ENCODE measurements at places on chromosomes 13 and 19. TPM values are rescaled to one million over a fixed set of nuclear protein-coding genes. Genes with fewer than 3 reads are reported as not detected.
A peak's percentile ranks its signal among the peaks of the same experiment; 100 is the strongest.

GRCh38 chr19:43595605-43595998 lies 332 bp downstream of the IRGQ start:
- peak overlapping the region; percentile 96 for H3K27ac ChIP-seq
- peak; percentile 22 for DNase-seq
- H3K4me1 ChIP-seq: peaks cover 29% of the 10 kb centered on the region
- H3K36me3 ChIP-seq: peaks cover 21% of the 10 kb centered on the region
- peaks cover 15% of the 10 kb centered on the region for H3K27me3 ChIP-seq

DNA sequence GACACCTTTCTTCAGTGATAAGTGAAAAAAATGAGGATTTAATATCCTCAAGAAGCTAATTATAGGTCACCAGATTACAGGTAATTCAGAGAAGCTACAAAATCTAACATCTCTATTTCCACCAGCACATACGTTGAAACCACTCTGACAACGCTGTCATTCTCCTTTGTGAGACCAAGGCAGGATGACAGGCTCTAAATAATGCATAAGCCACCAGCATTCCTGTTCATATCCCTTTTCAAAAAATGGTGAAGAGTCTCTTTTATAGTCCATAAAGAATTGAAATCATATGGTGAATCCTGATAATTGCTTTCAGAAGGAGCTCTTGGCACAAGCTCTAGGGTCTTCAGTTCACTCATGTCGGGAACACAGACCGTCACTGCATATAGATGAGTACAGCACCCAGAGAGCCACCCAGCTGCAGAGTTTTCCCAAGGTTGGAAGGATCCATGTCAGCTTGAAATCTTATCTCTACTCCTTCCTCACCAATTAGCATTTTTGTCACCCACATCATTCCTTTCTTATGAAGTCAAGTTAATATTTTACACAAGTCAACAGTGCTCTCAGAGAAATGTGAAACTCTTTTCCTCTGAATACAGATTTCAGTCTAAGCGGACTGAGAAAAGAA lies 431.4 kb downstream of the TBC1D4 start:
- DNase-seq: no peak
- H3K27ac ChIP-seq: no peak overlapping the region
- H3K4me3 ChIP-seq: no peak overlapping the region
- H3K27me3 ChIP-seq: peaks cover 2% of the 10 kb centered on the region

- H3K4me3 ChIP-seq: no peak overlapping the region
- no peak overlapping the region for H3K27ac ChIP-seq
- peaks cover 7% of the 10 kb centered on the region for H3K4me1 ChIP-seq
- H3K36me3 ChIP-seq: no peaks in the 10 kb centered on the region
These were observed 271.4 kb downstream of the NALCN start for GRCh38 chr13:101144808-101145419.

DNA sequence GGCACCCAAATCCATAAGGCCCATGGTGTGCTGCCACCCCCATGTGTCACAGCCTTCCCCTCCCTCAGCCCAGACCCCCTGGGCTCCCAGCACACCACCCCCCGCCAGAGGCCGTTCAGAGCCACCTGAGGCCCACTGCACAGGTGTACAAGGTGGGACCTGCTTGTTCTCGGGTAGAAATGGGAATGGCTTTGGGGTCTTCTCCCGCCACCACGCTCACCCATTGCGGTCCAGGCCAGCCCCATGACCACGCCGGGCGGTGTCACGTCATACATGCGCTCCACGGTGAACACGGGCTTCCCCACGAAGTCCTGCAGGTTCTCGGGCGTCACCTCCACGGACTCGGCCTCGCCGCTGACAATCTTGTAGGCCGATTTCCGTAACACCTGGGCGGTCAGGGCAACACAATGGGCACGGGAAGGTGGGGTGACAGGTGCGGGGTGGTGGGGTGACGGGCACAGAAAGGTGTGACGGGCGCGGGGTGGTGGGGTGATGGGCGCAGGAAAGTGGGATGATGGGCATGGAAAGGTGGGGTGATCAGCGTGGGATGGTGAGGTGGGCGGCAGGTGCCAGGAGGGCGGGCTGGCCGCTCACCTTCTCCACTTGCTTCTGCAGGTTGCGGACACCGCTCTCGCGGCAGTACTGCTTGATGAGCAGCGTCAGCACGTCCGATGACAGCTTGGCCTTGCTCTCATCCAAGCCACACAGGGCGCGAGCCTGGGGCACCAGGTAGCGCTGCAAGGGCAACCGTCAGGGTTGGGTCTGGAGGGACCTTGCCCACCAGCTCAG lies 4.3 kb downstream of the RPL36 start:
- peaks cover 15% of the 10 kb centered on the region for H3K36me3 ChIP-seq
- peaks cover 10% of the 10 kb centered on the region for H3K4me1 ChIP-seq
- H3K27me3 ChIP-seq: peaks cover 12% of the 10 kb centered on the region
- no peak overlapping the region for H3K4me3 ChIP-seq

- peaks cover 9% of the 10 kb centered on the region for H3K36me3 ChIP-seq
- H3K4me1 ChIP-seq: peaks cover 12% of the 10 kb centered on the region
- DNase-seq: no peak
- H3K27ac ChIP-seq: peak overlapping the region; percentile 50
- peak overlapping the region; percentile 26 for H3K4me3 ChIP-seq
These were observed 6.4 kb downstream of the ERFL start for GRCh38 chr19:41921577-41922576.

The LAIR2 gene
- not detected for total RNA-seq

The GPALPP1 gene
- total RNA-seq: 26.1 TPM

The ZNF285 gene
- total RNA-seq: 3.2 TPM

The CFD gene
- 0.46 TPM for total RNA-seq
